ENCODE measurements at places on chromosomes 1 and 21.

DNA sequence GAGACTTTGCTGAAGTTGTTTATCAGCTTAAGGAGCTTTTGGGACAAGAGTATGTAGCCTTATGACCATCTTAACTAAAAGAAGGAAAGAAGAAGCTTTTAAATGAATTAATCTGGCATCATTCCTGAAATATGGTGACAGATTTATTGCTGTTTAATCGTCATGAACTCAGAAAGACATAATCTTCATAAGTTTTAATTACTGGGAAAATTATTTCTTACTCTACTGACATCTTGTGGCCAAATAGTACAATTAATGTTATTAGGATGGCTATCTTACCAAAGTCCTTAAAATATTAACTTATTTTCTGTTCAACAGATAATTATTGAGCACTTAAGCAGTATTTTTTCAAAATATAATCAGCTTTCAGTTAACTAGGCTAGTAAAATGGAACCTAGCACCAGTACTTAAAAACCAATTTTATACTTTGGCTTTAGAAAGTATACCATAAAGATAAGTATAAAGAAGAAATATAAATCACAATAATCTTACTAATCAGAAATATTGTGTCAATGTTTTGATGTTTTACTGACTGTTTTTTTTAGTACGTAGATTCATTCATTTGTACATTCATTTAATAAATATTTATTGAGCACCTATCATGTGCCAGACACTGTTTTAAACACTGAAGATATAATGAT is 34.7 kb upstream of the GPR25 start:
- no peak for DNase-seq

DNA sequence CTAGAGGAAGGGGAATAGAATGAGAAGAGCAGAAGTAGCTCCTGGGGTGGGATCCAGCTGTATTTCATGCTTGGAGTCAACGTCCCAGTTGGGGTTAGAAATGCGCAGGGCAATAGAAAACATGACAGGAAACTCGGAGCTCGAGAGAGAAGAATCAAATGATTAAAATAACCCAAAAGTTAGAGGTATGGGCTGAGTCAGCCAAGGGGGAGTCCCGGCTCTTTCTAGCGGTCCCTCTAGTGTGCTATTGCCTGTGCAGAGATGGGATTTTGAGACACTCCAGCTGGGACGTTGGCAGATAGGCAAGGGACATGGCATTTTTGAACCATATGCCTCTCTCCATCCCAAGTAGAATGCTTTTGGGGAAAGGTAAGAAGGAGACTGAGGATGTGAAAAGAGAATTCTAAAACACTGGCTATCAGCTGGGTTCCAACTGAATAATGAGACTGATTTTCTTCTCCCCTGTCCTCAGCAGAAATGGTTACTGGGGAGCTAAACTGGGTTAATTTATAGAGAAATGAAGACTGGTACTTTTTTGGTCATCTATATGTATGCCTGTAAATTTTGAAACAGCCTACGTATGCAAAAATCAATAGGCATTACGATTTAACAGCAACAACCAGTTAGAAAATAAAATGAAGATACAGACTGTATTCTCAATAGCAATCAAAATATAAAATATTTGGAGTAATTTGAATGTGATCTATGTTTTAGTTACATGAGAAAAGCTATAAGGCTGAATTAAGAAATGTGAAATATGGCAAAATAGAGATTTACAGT is 7.0 kb upstream of the VPS26C start:
- no peak for DNase-seq

GRCh38 chr1:107810291-107810951 is 154.6 kb downstream of the VAV3 start:
- no peak for DNase-seq

- no peak for DNase-seq
These were observed 55.3 kb downstream of the SETD4 start for GRCh38 chr21:36005018-36005417.

DNA sequence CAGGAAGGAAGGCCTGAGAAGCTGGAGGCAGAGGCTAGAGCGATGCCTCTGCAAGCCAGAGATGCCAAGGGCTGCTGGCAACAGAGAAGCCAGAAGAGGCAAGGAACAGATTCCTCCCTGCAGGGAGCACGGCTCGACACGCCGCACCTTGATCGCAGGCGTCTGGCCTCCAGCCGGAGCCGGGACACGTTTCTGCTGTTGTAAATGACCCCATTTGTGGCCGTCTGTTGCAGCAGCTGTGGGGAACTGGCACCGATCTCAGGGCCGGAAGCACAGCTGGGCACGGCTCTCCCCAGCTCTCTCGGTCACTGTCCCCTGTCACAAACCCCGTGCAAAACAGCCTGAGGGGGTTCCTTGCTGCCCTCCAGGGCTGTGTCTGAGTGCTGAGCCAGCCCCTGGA is 59.6 kb downstream of the SIK1 start:
- no peak for DNase-seq

DNA sequence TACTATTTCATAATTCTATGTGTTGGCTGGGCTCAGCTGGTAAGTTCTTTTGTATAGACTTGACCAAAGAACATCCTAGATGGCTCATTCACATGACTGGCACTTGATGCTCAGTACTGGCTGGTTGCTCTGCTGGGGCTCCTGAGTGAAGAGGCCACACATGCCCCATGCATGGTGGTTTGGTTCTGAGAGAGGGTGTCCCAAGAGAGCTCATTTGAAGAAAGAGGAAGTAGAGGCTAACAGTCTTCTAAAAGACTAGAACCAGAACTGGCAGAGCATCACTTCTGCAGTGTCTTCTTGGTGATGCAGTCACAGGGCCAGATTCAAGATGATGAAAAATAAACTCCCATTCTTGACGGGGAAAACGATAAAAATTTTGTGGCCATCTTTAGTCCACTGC is 5.2 kb upstream of the BACH1 start:
- DNase-seq = no peak
